ENCODE measurements at places on chromosomes 2 and 18. TPM values are rescaled to one million over a fixed set of nuclear protein-coding genes. Genes with fewer than 3 reads are reported as not detected.

DNA sequence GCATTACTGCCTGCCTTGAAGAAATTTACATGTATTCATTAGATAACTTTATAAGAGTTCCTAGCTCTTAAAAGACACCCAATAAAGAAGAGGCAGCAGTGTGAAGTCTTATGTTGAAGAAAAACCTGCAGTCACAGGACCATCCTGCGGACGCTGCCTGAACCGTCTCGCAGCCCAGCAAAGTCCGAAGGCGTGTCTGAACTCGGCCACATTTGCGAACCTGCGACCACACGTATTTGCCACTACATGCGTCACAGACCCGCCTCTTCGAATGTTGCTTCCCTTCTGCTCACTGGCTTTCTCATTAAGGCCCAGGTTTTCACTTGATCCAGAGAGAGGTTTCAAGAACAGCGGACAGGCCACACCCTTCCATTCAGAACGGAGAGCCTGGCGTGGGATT, 41.2 kb downstream of the CNGA3 start:
- H3K36me3 ChIP-seq, result no peaks in the 10 kb centered on the region
- H3K27me3 ChIP-seq, result no peaks in the 10 kb centered on the region
- H3K4me3 ChIP-seq, result no peak overlapping the region
- peak overlapping the region; percentile 32 for H3K27ac ChIP-seq
- DNase-seq, result no peak

GRCh38 chr18:10259901-10260300, 194.5 kb upstream of the APCDD1 start:
- H3K4me3 ChIP-seq, result no peak overlapping the region
- H3K36me3 ChIP-seq, result peaks cover 6% of the 10 kb centered on the region
- DNase-seq, result no peak
- no peak overlapping the region for H3K27ac ChIP-seq
- peaks cover 8% of the 10 kb centered on the region for H3K4me1 ChIP-seq
- H3K27me3 ChIP-seq, result no peaks in the 10 kb centered on the region

- peaks cover 100% of the 10 kb centered on the region for H3K27me3 ChIP-seq
- H3K4me3 ChIP-seq, result peak overlapping the region; percentile 87
- no peak for DNase-seq
- peaks cover 15% of the 10 kb centered on the region for H3K4me1 ChIP-seq
Observed at GRCh38 chr2:118837067-118837466, 10.4 kb downstream of the EN1 start.

DNA sequence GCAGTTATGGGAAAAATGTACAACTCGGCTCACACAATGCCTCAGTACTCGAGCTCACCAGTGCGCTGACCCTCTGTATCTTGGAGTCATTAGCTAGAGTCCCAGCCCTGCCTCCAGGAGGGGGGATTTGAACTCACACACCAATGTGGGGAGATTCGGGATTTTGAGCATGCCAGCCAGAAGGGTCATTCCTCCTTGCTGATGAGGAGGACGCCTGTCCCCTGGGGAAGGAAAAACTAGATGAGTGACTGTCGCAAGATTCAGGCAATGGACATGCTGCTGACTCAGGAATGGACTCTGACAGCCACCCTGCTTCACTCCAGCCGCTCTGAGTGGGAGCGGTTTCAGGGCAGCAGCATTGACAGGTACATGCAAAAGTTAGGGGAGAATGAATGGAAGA, 20.6 kb downstream of the FIGN start:
- no peak for DNase-seq
- no peaks in the 10 kb centered on the region for H3K36me3 ChIP-seq
- H3K4me3 ChIP-seq, result no peak overlapping the region
- H3K4me1 ChIP-seq, result peaks cover 67% of the 10 kb centered on the region

DNA sequence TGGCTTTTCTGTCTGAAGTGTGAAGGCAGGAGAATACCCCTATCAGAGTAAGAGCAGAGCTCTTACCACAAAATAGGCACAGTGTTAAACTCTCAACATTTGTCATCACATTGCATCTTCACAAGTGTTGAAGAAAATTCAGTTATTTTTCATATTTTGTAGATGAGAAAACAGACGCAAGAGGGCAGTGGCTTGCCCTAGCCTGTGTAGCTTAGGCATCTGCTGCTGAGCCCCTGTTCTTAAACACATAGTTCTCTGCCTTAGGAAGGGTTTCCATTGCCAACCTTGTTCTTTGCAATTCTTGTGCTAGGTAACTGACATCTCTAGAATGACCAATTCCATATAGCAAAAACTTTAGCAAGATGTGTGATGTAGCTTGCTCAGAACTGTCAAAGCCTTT, 112.7 kb upstream of the RMDN2 start:
- H3K27ac ChIP-seq, result no peak overlapping the region
- no peak overlapping the region for H3K4me3 ChIP-seq
- peaks cover 4% of the 10 kb centered on the region for H3K4me1 ChIP-seq

GRCh38 chr2:223051693-223052289, at the start of gene KCNE4:
KCNE4 (plus strand) TSS chr2:223052190; CDS start chr2:223052831, 641 bp downstream.
- H3K36me3 ChIP-seq, result no peaks in the 10 kb centered on the region
- H3K4me1 ChIP-seq, result peaks cover 32% of the 10 kb centered on the region
- H3K4me3 ChIP-seq, result no peak within 1 kb of the TSS
- no peak for DNase-seq
- H3K27me3 ChIP-seq, result no peaks in the 10 kb centered on the region
- H3K27ac ChIP-seq, result no peak within 1 kb of the TSS

DNA sequence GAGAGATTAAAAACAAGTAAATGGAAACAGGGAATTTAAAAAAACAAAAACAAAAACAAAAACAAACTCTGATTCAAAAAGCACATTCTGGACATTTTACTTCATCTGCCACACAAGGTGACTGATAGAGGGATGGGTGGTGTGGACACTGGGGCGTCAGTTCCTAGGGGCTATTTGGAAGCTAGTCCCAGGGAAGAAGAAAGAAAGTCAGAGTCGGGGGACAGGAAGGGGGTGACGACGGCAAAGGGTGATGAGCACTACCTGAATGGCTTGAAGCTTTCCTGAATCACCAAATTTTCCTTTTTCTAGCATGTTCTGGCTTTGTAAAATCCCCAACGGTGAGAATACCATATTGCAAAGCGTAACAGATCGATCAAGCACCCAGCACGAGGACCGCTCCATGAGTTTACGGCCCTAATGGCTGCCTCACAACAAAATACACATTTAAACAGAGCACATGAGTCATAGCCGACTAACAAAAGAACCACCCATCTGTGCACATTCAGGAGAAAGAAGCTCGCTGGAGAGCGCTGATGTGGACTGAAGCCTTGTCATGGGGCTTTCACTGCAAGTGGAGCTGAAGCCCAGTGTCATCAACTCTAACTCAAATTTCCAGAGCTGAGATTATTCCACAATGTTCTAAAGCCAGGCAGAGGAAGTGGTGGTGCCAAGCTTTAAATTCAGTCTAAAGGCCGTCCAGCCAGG, 178.9 kb downstream of the LNPK start:
- H3K27me3 ChIP-seq, result no peaks in the 10 kb centered on the region
- peaks cover 28% of the 10 kb centered on the region for H3K4me1 ChIP-seq
- no peak for DNase-seq
- H3K4me3 ChIP-seq, result peak overlapping the region; percentile 35
- H3K27ac ChIP-seq, result peak overlapping the region; percentile 95

GRCh38 chr2:51145761-51146160, 113.8 kb upstream of the NRXN1 start:
- H3K4me1 ChIP-seq, result no peaks in the 10 kb centered on the region
- H3K4me3 ChIP-seq, result no peak overlapping the region
- H3K27ac ChIP-seq, result no peak overlapping the region
- H3K27me3 ChIP-seq, result no peaks in the 10 kb centered on the region
- DNase-seq, result no peak

DNA sequence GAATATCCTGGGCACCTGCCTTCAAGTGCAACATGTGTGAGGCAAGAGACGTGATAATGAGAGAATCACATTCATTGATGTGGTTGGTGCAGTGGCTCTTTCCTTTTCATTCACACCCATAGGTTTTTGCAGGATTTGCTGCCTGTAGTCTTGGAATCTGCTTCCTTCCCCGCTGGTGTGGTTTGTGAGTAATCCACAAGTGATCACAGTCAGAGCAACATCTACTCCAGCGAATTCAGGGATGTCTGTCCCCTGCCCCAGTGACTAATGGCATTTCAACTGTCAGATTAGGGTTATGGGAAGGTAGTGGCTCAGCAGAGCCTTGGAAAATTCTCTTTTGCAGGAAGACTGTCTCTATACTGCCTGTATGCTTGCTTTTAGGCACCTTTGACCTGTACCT, 225.5 kb upstream of the RBMS1 start:
- H3K4me3 ChIP-seq, result no peak overlapping the region
- H3K36me3 ChIP-seq, result peaks cover 5% of the 10 kb centered on the region
- no peak overlapping the region for H3K27ac ChIP-seq
- H3K4me1 ChIP-seq, result peaks cover 29% of the 10 kb centered on the region

DNA sequence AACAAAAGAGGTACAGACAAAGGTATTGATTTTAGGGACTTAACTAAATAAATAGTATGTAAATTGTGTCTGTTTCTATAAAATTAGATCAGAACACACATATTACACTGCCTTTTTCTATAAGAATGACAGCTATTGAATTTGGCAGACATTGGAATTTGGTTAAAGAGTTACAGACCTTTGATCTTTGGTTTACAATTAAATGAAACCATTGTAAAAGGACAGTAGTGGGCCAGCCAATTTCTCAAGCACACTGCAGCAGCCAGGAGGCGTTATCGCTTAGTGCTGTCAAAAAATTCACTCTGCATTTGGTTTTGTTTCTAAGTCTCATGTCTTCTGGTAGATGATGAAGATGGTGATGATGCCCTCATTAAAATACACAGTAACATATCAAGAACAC, 175.9 kb downstream of the NR4A2 start:
- H3K4me1 ChIP-seq, result peaks cover 40% of the 10 kb centered on the region
- no peaks in the 10 kb centered on the region for H3K36me3 ChIP-seq
- no peak for DNase-seq
- no peak overlapping the region for H3K4me3 ChIP-seq
- H3K27me3 ChIP-seq, result no peaks in the 10 kb centered on the region

DNA sequence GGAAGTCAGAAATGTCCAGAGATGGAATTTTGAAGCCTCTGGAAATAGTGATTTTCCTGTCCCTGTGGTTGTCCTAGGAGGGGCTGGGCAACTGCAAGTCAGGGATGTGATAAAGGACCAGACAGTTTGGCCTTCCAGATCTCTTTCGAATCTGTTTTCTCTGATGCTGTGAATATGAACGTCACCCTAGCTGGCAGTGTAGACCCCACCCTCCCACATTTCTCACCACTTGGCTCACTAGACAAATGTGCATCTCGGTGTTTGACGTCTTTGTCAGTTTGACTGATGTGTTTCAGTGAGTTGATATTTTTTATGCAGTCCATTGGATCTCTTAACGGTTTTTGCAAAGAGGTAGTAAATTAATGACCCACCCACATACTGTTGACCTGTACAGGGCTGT, 301.2 kb downstream of the TNS1 start:
- no peaks in the 10 kb centered on the region for H3K27me3 ChIP-seq
- DNase-seq, result no peak
- H3K36me3 ChIP-seq, result no peaks in the 10 kb centered on the region
- no peaks in the 10 kb centered on the region for H3K4me1 ChIP-seq

DNA sequence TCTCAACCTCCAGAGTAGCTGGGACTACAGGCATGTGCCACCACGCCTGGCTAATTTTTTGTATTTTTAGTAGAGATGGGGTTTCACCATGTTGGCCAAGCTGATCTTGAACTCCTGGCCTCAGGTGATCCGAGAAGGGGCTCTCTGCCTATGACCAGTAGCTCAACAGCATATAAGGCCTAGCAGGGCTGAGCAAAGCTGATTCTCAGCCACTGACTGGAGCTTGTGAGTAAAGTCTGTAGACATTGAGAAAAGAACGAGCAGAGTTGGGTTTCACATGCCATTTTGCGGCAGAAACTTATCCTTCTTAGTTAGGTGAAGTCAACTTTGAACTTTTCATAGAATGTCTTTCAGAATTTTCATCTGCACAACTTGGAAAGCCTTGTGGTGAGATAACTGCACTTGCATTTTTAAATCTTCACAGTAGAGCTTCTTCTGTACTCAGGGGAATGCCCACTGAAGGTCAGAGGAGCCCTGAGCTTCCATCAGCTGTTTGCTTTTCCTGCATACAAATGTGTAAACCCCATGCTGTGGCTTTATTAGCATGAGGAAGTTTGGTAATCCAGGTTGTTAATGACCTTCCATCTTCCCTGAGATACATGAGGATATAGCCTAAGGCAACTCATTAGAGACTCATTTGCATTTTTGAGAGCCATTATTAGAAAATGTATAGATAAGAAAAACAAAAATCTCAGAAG, 602.4 kb downstream of the METTL4 start:
- no peaks in the 10 kb centered on the region for H3K27me3 ChIP-seq
- H3K36me3 ChIP-seq, result no peaks in the 10 kb centered on the region
- peaks cover 3% of the 10 kb centered on the region for H3K4me1 ChIP-seq
- no peak overlapping the region for H3K27ac ChIP-seq

POTEF gene
- total RNA-seq, result 8.4 TPM

IGFBP2 gene
- 366 TPM for total RNA-seq

LONRF2 gene
- total RNA-seq, result 5.2 TPM

XIRP2 gene
- 0.05 TPM for total RNA-seq
